ENCODE measurements at places on chromosomes 6 and 20. TPM values are rescaled to one million over a fixed set of nuclear protein-coding genes. Genes with fewer than 3 reads are reported as not detected.

- H3K36me3 ChIP-seq, result peaks cover 6% of the 10 kb centered on the region
- no peak overlapping the region for H3K4me3 ChIP-seq
- no peak overlapping the region for H3K27ac ChIP-seq
- H3K4me1 ChIP-seq, result peaks cover 9% of the 10 kb centered on the region
Observed at GRCh38 chr20:16548068-16548672, 25.1 kb downstream of the KIF16B start.

- H3K27ac ChIP-seq, result no peak overlapping the region
- H3K4me3 ChIP-seq, result no peak overlapping the region
- no peaks in the 10 kb centered on the region for H3K4me1 ChIP-seq
- no peak for DNase-seq
- H3K36me3 ChIP-seq, result no peaks in the 10 kb centered on the region
Observed at GRCh38 chr6:116530436-116530835, 15.0 kb downstream of the TRAPPC3L start.

DNA sequence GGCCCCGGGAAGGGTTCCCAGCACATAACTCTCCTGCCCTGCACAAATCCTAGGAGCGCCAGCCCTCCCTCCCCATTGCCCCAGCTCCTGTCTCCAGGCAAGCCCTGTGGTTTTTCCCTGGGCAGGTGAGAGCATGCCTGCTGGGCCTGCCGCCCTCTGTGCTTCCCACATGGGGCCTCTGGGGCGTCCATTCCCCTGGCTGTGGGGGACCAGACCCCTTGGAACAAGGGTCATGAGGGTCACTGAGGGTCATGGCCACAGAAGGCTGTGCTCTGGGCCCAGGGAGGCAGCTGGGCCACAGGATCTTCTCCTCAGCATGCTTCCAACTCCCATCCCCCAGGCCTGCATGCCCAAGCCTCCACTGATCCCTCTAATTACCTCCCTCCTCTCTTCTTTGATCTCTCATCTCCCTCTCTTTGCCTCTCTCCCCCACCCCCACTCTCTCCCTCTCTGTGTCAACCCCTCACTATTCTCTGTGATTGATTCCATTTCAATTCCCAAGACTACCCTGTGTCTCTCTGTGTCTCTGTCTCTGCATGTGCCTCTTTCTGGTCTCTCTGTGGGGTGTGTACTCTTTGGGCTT is 6.1 kb downstream of the MDFI start:
- H3K27me3 ChIP-seq, result peaks cover 44% of the 10 kb centered on the region
- H3K4me3 ChIP-seq, result no peak overlapping the region
- H3K4me1 ChIP-seq, result peaks cover 10% of the 10 kb centered on the region
- no peak for DNase-seq
- no peaks in the 10 kb centered on the region for H3K36me3 ChIP-seq
- H3K27ac ChIP-seq, result no peak overlapping the region

DNA sequence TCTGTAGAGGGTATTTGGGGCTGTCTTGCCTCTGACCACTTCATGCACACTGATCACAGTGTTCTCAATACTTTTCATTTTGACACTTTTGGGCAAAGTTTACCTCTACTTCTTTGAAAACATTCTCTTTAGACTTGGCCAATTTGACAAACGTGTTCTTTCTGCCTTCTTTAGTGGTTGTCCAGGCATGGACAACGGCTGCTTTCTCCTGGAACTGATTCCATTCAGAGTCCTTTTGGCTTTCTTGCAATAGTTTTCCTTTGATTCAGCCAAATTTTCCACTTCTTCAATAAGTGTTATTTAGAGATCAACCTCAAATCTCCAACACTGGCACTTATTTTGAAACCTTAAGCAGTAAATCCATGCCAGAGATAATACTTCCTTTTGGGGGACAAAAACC is 6.7 kb upstream of the CST9 start:
- H3K4me1 ChIP-seq, result no peaks in the 10 kb centered on the region
- no peaks in the 10 kb centered on the region for H3K36me3 ChIP-seq
- no peak overlapping the region for H3K27ac ChIP-seq
- no peak overlapping the region for H3K4me3 ChIP-seq

GRCh38 chr6:5158180-5158579 is 73.0 kb downstream of the PPP1R3G start:
- peaks cover 5% of the 10 kb centered on the region for H3K4me1 ChIP-seq
- H3K4me3 ChIP-seq, result no peak overlapping the region
- DNase-seq, result no peak

GRCh38 chr20:1505361-1505760 is 14.1 kb upstream of the SIRPB2 start:
- DNase-seq, result no peak
- H3K27me3 ChIP-seq, result peaks cover 7% of the 10 kb centered on the region
- H3K4me3 ChIP-seq, result no peak overlapping the region
- H3K27ac ChIP-seq, result no peak overlapping the region

HRH3 gene
- polyA plus RNA-seq, result not detected

SLC22A2 gene
- not detected for polyA plus RNA-seq

EEF1E1 gene
- polyA plus RNA-seq, result 55.5 TPM

DNA sequence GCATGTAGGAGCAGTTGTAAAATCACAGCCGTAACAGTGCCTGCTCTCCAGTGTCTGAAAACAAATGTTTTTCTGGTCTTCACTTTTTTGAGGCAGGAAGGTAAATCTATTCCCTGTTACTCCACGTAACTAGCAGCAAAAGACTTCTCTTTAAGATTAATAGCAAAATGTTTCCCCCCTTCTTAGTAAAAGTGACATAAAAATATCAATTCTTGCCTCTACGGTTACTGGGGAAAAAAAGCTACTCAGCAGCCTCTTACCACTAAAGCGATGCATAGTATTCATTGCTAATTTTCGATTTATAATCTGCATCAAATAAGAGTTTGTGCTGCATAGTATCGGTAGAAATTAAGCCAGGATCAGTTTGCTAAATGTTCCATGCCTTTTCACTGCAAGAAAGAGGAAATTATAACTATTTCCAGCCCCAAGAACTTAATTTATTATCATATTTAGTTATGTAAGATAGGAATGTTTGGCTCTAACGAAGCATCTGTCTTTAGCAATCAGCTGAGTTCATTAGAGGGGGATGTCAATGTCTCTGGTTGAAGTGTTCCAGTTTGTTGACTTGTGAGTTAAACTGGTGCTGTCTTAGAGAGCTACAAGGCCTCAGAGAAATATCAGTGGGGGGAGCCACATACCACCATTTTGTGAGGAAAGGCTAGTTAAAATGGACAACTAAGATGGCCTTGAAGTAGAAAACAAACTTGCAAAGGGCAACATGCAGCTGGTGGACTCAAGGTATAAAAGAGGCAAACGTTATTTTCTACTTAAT is 617 bp upstream of the TSPYL1 start:
- peaks cover 50% of the 10 kb centered on the region for H3K4me1 ChIP-seq
- peaks cover 37% of the 10 kb centered on the region for H3K36me3 ChIP-seq
- H3K27ac ChIP-seq, result peak overlapping the region; percentile 100
- no peak for DNase-seq

- H3K36me3 ChIP-seq, result peaks cover 89% of the 10 kb centered on the region
- no peaks in the 10 kb centered on the region for H3K27me3 ChIP-seq
- no peak overlapping the region for H3K27ac ChIP-seq
- DNase-seq, result no peak
Observed at GRCh38 chr20:38566036-38566598, 14.9 kb upstream of the ADIG start.

TFAP2A gene
- polyA plus RNA-seq, result not detected
